Lower lobe of right lung (tissue), 2 donors: ENCODE measurements at places on chromosomes 12 and 14.

DNA sequence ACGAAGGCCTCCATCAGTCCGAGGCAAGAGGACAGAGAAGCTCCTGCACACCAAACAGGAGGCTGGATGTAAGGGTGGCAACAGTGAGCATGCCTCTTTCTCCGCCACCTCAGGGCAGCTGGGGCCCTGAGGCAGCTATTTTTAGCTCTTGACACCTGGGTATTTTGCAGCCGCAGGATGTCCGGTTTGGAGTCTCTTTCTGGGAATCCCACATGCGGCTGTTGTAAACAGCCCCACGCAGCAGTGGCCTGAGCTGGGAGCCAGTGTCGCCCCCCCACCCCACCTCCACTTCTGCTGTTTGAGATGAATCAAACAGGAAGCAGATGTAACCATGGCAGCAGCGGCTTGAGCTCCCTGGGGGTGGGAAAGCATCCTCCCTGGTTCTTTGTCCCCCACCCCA, 11.7 kb downstream of the HDAC7 start:
- DNase-seq, result peak; percentile 72

- peak; percentile 79 for DNase-seq
Measured at GRCh38 chr12:54984658-54985376, at the start of gene TESPA1. Gene TESPA1, minus strand, starts transcription at chr12:54984762. Its CDS starts 10,200 bp downstream, at chr12:54974562.

DNA sequence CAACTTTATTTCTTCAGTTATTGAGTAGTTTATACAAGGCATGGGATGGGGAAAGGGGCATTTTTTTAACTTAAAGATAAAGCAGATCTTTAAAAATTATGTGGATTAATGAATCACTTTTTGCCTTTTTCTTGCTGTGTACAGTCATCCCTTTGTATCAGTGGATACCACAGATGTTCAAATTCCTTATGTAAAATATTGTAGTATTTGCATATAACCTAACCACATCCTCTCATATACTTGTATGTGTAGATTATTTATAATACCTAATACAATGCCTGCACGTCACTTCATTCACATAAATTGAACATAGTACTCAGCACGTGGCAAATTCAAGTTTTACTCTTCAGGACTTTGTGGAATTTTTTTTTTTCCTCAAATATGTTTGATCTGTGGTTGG, 66.5 kb upstream of the MON2 start:
- DNase-seq, result no peak

DNA sequence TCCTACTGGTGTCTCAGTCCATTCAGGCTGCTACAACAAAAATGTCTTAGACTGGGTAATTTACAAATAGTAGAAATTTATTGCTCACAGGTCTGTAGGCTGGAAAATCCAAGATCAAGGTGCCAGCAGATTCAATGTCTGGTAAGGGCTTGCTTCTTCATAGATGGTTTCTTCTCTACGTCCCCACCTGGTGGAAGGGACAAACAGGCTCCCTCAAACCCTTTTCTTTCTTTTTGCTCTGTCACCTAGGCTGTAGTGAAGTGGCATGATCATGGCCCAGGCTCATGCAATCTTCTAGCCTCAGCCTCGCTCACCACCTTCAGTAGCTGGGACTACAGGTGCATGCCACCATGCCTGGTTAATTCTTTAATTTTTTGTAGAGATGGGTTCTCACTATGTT, 106.8 kb upstream of the RPH3A start:
- no peak for DNase-seq

- no peak for DNase-seq
Measured at GRCh38 chr14:95948558-95948981, 71.9 kb downstream of the TUNAR start.

DNA sequence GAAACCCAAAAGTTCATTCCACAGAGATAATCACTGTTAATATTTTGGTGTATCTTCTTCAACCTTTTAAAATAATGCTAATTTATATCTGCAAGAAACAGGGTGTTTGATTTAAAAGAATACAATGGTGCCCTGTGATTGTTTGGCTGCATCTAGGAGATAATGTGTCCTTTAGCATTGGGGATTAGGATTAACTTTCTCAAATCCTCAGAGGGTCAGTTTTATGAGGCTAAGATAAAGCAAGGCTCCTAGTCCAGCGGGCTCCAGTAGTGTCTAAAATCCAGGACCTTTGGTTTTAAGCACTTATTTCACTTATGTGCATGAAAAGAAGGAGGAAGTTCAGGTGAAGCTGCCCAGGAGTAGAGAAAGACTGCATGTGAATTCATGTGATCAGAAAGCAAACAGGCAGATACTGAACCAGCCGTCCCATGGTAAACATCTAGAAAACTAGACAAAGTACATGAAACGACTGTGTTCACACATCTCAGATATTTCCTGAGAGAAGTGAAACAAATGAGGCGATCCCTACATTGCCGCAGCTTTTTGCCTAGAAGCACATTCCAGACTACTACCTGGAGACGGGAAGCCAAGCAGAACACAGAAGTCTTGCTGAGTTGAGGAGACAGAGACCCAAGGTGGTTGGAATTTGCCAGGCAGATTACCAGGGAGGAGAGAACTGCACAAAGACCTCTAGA, 129.1 kb upstream of the MAX start:
- DNase-seq, result no peak

DNA sequence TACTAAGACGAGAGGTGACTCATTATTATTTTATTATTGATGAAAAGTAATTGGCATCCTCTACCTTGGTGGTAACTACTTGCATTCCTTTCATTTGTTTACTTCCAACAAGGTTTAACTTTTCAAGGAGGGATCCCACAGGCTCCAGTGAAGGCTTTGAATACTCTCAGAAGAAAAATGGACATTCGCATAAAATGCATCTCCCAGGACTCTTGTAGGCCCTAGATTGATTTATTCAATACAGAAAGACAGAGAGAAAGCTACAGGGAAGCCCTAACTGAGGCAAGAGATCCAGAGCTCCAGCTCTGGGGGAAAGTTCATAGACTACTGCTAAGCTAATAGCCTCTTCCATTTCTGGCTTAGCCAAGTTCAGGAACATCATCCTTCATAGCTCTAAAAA, 87.0 kb downstream of the TBX5 start:
- no peak for DNase-seq

DNA sequence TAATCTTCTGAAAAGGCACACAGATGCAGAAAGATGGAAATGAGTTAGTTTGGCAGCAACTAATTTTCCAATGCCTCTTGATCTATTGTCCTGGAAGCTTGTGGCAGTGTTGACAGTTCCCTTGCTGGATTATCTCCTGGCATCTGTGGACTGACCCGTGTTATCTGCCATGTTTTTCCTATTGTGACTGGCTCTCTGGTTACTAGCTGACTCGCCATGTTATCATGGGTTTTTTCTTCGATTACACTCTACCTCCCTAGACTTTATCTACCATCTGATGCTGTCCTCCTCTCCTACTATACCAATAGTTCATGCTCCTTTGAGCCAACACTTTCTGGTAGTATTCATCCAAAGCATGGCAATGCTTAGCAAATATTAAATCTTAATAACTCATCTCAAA, 63.3 kb upstream of the FLRT2 start:
- no peak for DNase-seq

- DNase-seq, result no peak
Measured at GRCh38 chr12:93592641-93593406, 20.3 kb downstream of the SOCS2 start.

GRCh38 chr12:62785941-62786559, 148.9 kb downstream of the PPM1H start:
- DNase-seq, result no peak

GRCh38 chr12:5904969-5905368, 40.1 kb downstream of the ANO2 start:
- DNase-seq, result no peak

DNA sequence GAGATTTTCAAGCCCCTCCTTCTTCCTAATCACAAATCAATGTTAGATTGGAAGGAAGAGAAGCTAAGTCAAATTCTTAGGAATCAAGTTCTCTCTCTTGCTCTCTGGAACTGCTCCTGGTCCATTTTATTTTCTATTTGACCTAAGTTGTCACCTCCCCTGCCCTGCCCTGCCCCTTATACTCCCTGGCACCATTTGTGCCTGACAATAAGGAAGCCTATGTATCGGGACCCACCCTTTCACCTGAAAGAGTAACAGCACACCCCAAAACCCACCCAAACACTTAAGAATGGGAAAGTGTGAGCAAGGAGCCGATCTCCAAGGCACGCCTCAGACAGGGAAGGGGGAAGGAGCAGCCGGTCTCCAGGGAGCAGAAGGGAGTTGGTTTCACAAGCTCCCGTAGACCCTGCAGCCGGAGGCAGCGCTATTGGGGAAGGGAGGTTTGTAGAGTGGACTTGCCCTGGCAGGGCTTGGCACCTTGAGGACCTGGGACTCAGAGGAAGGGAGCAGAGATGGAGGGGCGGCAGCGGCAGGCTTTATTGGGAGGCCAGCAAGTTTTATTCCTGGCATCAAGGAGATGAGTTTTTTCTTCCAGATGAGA, 1.6 kb downstream of the LRRC74A start:
- DNase-seq, result no peak
